ENCODE measurements at places on chromosomes 3 and 15.

DNA sequence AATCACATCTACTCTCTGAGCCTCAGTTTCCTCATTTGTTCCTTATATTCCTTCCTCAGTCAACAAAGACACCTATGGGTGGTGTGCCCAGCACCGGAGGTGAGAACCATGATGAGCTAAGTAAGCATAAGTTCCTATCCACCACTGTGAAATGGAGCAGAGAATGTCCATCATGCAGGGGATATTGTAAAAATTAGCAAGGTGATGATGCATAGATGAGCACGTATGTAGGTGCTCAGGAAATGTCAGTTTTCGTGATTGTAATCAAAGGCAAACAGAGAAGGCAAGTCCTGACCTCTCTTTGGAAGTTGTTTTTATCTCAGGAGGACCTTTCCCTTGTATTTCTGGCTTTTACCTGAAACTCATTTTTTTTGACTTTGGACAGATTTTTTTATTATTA lies 165.4 kb downstream of the GHSR start:
- no peak for DNase-seq

GRCh38 chr3:160447544-160447943 lies 2.0 kb downstream of the TRIM59 start:
- no peak for DNase-seq

DNA sequence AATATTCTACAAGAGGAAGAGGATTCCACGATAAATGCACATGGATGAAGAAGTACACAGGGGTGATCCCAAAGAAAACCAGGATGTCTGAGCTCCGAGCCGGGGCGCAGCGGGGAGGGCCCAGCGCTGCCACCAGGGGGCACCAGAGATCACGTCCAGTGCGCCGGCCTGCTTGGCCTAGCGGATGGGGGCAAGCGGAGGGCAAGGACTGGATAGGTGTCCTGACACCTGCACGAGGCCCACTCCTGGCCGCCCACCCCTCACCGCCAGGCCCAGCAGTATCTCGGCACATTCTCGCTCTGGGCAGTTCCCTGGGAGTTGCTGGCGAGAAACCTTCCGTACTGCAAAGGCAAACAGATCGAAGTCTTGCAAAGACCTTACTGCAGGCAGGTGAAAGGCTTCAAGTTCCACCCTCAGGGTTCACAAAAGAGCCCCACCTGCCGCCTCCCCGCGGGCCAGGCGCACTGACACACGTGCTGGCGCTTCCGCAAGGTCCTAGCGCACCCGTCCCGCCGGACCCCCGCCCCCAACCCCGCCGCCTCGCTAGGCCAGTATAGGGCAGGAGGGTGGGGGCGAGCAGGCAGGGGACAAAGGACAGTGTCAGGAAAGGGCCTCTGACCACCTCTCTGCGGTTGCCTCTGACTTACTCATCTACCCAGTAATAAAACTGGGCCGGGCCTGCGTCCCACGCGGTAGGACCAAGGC lies 3.3 kb downstream of the ANKRD63 start:
- peak; percentile 76 for DNase-seq

GRCh38 chr3:14352002-14352627 lies 50.3 kb upstream of the SLC6A6 start:
- no peak for DNase-seq

GRCh38 chr3:53834429-53835095 lies 11.7 kb downstream of the CHDH start:
- DNase-seq: no peak

- DNase-seq: no peak
These were observed 1134.8 kb downstream of the NSUN3 start for GRCh38 chr3:95197661-95198060.

DNA sequence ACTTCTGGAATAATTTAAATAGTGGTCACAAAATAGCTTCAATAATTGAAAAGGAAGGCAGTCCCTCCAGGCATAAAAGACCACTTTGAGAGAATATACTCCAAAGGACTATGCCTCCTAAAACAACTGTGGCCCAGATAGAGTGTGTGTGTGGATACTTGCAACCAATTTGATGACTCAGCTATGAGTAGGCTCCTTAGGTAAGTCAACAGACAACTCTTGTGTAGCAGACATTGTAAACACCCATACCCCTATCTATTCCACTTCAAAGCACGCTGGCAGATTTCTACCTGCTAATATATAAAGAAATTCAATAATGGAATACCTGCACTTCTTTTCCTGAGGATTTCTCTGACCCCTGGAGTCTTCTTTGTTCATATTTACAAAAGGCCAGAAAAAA lies 254.5 kb downstream of the NEK10 start:
- no peak for DNase-seq

GRCh38 chr3:193851941-193852674 lies 259.1 kb downstream of the OPA1 start:
- DNase-seq: no peak

GRCh38 chr3:193971966-193972365 lies 164.0 kb upstream of the HES1 start:
- no peak for DNase-seq

- peak; percentile 53 for DNase-seq
These were observed 543 bp downstream of the MEF2A start for GRCh38 chr15:99566157-99566897.

DNA sequence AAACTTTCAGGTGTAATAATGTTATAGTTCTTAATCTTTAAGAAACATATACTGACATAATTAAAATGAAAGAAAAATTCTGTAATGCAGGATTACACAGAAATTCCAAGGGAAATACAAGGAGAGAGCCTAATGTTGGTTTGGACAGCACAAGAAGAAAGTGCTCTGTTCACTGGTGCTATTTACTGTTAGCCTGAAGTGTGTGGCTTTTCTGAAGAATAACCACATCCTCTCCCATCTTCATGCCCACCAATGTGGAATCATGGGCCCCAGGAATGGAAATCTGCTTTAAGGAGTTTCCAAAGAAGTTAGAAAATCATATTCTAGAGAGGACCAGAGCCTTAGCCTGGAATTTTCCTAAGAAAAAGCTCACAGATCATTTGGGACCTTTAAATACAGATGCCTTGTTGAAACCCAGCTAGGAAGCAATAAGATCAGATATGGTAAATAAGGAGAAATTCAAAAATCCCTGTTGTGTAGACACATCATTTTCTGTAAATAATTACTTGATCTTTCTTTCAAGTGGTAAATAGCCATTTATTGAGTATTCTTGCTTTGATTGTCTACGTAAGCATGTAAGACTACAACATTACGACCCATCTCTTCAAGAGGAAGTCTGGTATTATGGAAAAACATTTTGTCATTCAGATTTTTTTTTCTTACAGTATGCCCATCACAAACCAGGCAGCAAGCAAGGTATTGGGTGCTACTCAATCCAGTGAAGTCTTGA lies 10.3 kb upstream of the USP50 start:
- no peak for DNase-seq

- DNase-seq: no peak
These were observed 630 bp downstream of the ATP6V1A start for GRCh38 chr3:113747283-113748046.

DNA sequence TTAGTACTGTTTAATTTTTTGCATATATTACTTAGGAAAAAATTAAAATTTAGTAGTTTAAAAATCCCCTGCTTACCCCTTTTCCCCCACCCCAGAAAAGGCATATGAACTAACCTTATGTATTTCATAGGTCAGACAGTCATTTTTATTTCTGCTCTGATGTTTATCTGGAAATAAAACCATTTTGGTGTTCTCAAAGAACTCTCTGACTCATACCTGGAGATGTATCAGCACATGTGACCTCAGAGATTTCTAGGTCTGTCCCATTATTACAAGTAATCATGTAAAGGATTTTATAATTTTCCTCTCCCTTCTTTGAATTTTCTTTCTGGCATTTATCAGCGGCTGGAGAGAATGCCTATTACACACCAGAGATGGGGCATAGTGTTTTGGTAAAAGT lies 14.1 kb upstream of the CCR8 start:
- no peak for DNase-seq

DNA sequence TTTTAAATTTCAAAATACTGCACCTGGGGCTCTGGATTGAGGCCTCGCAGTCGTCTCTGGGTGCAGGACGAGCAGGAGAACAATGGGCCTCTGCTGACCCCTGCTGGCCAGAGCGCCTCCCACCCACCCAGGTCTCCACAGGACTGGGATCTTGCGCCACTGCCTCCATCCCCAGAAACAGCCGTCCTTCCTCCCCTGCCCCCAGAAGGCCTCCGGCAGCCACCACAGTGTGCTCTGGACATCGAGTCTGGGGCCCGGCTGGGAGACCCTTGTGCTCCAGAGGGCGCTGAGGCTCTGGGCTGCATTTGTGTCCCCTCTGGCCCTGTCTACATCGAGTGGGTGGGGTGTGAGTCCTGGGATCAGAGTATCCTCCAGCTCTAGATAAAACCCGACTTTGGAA lies 6.7 kb upstream of the ACSBG1 start:
- peak; percentile 86 for DNase-seq

DNA sequence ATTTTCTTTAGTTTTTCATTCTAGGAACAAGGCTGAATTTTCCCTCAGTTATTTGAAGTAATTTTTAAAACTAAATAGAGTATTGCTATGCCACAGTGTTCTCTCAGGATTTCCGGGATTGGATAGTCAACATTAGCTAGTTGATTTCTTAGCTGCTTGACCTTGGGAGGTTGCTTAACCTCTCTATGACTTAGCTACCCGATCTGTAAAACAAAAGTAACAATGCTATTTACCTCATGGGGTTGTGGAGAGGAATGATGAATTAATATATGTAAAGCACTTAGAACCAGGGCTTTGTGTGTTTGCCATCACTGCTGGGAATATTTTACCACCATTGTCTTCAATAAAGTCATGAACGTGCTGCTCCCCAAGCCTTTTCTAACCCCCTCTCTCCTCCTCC lies 57.5 kb downstream of the SNRK start:
- no peak for DNase-seq

GRCh38 chr3:172323894-172324610 lies 124.2 kb downstream of the GHSR start:
- DNase-seq: peak; percentile 74

- no peak for DNase-seq
These were observed 253.9 kb downstream of the ZIC4 start for GRCh38 chr3:147152476-147152875.

DNA sequence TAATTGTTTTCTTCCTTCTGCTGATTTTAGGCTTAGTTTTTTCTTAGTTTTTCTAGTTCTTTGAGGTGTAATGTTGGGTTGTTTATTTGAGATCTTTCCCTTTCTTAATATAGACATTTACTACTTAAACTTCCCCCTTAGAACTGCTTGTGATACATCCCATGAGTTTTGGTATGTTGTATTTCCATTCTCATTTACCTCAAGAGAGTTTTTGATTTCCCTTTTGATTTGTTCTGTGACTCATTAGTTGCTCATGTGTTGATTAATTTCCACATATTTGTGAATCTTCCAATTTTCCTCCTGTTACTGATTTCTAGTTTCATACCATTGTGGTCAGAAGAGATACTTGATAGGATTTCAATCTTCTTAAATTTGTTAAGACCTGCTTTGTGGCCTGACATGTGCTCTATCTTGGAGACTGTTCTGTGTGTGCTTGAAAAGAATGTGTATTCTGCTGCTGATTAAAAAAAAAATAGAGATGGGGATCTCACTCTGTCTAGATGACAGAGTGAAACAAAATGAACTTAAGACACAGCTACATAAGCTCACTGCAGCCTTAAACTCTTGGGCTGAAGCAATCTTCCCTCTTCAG lies 22.3 kb downstream of the GRM2 start:
- no peak for DNase-seq

DNA sequence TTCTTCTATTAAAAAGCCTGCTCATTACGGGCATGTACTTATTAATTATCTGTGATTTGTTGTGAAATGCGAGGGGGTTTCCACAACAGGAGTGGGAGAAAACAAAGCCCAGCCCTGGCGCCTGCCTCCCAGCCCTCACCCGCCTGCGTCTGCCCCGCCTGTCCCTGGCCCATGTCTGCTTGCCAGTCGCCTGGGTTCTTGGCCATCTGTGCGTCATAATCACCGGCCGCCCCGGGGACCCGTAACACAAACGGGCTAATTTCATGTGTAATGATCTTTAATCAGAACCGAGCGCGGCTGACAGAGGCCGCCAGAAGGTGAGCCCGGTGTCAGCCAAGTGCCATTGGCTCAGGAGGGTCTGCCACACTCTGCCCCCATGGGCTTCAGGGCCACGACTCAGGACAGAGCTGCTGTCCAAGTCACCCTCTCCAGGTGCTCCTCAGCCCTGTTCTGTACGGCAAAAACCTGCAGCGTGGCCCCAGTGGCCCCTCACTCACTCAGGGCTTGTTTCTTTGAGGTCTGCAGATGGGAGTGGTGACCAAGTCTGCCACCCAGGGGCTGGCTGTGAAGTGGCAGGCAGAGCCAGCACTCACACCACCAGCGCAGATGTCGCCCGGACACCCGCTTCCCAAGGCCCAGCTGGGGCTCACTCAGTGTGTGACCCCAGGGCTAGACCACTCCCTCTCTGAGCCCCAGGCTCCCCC lies 28.8 kb upstream of the TMEM115 start:
- DNase-seq: no peak

- no peak for DNase-seq
These were observed 109.2 kb upstream of the TPM1 start for GRCh38 chr15:62933386-62933785.

DNA sequence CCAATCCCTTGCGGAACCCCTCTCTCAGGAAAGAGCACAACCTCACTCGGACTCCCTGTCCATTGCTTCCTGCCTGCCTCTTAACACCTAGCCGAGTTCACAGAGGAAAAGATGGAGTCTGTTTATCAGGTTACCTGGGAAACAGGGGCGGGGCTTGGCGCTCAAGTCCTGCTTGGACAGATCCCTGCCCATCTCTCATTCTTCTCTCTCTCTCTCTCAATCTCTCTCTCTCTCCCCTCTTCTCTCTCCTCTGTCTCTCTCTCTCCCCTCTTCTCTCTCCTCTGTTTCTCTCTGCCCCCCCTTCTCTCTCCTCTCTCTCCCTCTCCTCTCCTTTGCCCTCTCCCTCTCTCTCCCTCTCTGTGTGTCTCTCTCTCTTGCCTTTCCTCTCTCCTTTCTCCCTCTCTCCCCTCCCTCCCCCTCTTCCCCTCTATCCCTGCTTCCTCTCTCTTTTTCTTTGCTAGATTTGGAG lies at the start of gene EFHB:
TSS of gene EFHB (minus strand) at position 120 of the 469 bp plus-strand sequence. CDS start 199 bp downstream, outside the sequence.
- DNase-seq: no peak

GRCh38 chr3:115761927-115762305 lies 138.6 kb downstream of the GAP43 start:
- no peak for DNase-seq

DNA sequence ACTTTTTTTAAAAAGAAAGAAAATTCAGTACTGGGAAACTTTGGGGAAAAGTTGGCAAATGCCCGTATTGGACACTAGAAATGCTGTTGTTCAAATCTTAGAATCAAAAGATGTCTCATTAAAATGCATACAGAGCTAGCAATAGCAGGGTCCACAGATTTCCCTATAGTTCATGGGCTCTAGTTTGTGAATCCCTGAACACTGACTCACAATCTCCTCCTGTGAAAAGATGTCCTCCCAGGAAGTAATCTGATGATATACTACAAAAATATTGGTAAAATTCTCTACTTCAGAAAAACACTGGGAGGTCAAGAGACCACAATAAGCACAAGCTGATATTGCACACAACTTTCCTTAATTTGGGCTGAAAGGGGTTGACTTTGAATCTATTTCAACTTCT lies 568.4 kb upstream of the ZNF385D start:
- no peak for DNase-seq

DNA sequence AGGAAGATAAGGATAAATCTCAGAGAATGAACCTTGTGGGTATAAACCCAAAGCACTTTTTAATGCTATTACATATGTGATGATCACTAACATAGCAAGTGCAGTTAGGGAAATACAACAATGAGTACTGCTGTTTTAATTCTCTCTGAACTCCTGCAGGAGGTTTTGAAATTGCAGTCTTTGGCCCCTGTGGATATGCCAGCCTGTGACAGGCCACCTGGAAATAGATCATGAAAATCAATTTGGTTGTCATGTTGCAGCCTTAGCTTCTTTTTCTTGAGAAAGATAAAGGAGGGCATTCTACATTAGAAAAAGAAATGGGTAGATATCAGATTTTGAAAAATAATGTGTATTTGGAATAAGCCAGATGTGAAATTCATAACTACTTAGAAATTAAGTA lies 103.6 kb downstream of the RSRC1 start:
- DNase-seq: no peak

Measured in psoas muscle (tissue), 8 donors.